ENCODE measurements at places on chromosomes 1 and 21.

GRCh38 chr1:7698641-7699040, 72.5 kb upstream of the VAMP3 start:
- DNase-seq: no peak

DNA sequence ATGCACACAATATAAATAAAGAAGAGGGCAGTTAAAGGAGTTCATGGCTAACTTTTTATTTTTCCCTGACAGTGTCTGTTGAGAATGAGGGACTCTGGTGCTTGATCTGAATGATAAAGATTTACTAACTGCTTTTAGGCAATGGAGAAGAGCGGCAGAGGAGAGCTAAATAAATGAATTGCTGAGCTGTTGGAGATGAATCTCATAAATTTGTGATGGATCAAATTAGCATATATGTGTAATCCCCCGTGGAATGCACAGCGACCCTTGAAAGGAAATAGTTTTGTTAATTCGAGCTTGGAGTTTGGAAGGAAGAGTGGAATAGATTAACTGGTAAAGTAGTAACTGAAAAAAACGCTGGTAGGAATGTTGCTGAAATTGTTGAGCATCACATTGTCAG, 40.2 kb downstream of the HMCN1 start:
- DNase-seq: no peak

DNA sequence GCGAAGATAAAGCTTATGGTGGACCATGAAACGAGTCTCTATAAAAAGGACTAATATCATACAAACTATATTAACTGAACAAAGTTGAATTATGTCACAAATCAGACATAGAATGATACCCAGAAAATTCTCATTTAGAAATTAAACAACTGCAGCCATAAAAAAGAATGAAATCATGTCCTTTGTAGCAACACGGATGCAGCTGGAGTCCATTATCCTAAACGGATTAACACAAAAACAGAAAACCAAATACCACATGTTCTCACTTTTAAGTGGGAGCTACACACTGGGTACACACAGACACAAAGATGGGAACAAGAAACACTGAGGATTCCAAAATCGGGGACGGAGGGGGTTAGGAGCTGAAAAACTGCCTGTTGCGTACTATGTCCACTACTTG, 11.5 kb downstream of the COP1 start:
- no peak for DNase-seq

DNA sequence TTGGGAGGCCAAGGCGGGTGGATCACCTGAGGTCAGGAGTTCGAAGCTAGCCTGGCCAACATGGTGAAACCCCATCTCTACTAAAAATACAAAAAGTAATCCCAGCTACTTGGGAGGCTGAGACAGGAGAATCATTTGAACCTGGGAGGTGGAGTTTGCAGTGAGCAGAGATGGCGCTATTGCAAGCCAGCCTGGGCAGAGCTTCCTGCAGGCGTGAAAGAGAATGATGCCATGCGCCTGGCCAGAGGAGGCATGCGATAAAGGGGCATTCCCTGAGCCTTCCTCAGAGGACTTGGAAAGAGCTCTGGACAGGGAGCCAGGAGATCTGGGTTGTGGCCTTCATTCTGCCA, 3.2 kb downstream of the E2F2 start:
- DNase-seq: no peak

GRCh38 chr1:81834921-81835698, 34.4 kb downstream of the ADGRL2 start:
- DNase-seq: no peak

DNA sequence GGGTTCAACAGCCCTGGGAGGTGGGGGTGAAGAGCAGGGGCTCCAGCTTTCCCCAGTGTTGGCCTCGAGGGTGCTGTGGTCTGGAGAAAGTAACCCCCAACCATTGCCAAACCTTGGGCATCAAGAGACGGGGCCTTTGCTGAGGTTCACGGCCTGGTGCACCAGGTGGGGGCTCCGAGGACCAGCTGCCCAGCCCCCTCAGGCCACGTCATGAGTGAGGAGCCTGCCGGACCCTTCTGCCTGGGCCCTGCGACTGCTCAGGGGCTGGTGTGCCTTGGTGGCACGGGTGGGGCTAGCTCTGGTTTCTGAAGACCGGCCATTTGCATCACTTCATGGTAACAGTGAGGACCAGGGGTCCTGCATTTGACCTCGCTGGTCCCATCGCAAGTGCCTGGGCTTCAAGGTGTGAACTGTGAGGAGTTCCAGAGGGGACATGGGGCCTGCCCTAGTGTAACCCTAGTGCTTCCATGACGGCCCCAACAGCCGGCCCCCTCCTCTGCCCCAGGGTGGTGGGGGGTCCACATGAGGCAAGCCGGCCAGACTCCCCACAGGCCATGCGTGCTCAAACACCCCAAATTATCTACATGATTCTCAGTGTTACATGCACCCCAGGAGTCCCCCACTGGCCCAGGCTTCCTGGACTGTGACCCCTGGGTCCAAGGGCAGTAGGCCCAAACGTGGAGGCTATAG, 13.5 kb downstream of the MORN1 start:
- DNase-seq: no peak

- DNase-seq: no peak
Measured at GRCh38 chr1:174999936-175000696, at the start of gene CACYBP. CACYBP (plus strand) TSS chr1:174999947; CDS start chr1:175000181, 234 bp downstream.

- DNase-seq: no peak
Measured at GRCh38 chr1:48794816-48795215, 18.1 kb upstream of the BEND5 start.

DNA sequence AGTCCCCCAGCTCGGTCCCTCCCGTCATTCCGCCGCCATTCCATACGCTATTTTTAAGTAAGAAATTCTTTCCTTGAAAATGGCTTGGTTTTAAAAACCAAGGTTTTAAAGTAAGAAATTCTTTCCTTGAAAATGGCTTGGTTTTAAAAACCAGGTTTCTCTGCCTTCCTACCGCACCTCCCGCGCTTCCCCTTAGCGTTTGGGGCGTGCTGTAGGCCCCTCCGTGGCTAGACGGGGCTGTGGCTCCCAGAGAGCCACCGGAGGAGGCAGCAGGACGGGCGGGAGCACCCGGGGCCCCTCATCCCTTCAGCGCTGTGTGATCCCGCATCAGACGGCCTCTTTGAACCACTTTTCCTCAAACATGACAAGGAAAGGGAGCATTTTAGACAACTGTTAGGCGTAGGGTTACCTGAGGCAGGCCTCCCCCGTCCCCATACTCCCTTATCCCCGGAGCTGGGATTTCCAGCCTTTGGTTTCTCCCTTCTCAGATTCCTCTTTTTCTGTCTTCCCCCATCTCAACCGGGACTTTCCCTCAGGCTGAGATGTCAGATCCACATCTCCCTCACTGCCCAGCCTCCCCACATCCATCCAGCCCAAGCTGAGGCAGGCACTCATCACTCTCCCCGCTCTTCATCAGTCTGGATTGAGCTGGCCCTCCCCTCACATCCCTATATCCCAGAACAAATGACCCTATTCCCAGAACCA, 541 bp upstream of the CD58 start:
- no peak for DNase-seq

DNA sequence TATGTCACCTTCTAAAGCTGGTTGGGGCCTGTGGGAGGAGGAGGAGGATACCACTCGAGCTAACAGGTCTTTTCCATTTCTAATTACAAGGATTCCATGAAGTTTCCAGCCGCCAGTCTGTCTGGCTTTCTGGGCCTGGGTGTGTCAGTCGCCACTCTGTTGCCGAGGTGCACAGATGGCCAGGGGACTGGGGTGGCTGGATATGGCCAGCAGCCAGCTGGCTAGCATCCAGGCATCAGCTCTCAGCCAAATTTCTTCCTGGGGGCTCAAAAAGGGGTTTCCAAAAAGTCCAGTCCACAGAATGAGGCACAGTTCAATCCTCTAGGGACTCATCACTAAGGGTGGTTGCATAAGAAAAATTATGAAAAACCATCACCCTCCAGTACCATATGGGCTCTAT, 32.4 kb downstream of the ITPKB start:
- no peak for DNase-seq

DNA sequence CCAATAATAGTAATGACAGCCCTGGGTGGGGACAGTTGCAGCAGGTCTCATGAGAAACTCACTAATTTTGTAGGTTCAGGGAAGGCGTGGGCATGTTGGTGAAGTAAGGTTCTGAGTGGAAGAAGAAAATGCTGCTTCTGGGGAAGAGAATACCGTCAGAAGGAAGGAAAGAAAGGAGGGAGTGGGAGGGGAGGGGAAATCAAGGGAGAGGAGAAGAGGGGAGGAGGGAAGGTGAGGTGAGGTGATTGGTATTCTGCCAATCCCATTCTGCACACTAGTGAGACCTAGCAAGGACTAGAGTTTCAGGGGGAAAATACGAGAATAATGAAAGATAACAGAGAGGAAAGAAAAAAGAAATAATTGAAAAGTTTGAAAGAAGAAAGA, 32.4 kb upstream of the MGST3 start:
- DNase-seq: no peak

GRCh38 chr1:242828828-242829227, 304.3 kb upstream of the PLD5 start:
- no peak for DNase-seq

- no peak for DNase-seq
Measured at GRCh38 chr21:31500071-31500470, 156.0 kb upstream of the TIAM1 start.

DNA sequence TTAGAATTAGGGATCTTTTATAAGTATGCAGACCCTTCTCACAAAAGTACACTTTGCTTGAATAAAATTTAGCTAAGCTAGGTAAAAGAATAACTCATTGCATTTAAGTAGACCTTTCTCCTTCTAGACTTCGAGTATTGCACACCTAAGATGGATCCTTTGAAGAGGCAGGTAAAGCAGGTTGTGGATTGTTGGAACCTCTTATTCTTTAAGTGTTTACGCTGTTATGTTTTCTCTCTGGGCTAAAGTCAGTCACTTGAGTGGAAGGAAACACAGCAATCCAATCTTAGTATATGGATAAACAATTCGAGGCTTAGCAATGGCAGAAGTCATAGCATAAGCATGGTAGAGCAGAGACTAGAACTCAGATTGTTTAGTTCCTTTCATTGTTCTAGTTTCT, 11.4 kb downstream of the MAGI3 start:
- no peak for DNase-seq

All from stimulated activated CD8-positive, alpha-beta memory T cell treated with anti-CD3 and anti-CD28 coated beads, Interleukin-4, amount 100 ng/mL, for 1 hour (primary cell).